ENCODE measurements at places on chromosomes 13 and 19.

GRCh38 chr19:50333737-50334617, 4.8 kb upstream of the KCNC3 start:
- DNase-seq, result peak; percentile 80

GRCh38 chr13:39044536-39044935, 6.3 kb downstream of the NHLRC3 start:
- no peak for DNase-seq

DNA sequence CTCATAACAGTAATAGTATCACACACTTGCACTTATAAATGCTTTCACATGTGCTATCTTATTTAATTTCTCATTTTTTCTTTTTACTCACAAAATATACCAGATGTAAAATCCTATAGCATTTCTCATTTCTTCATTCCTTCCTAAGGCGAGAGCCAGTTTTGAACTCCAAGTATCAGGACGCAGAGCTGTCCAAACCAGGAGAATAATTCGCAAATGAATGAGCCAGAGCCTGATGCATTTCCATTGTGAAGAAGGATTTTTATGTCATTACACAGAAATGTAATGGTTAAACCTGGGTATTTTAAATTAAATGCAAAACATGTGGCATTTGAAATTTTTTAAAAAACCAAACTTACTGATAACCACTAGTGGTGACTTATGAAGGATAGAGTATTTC, 244.3 kb downstream of the RGCC start:
- no peak for DNase-seq

GRCh38 chr13:103542648-103543047, 476.4 kb upstream of the SLC10A2 start:
- no peak for DNase-seq

DNA sequence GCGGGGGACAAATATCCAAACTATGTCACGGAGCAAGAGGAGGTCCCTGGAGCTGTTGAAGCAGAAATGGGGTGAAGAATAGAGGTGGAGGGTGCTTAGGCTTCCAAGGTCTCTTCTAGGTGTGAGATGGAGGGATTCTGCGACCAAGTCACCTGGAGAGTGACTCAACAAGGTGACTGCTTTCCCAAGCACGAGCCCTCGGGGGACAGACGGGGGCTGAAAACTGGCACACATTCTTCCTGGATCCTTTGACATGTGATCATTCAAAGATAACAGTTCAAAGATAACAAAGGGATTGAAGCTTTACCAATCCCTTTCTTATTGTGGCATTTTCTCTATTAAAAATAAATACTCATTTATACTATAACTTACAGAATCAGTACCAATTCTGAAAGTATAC, 2.2 kb upstream of the TEX101 start:
- DNase-seq, result no peak

GRCh38 chr13:27236478-27236877, 14.9 kb upstream of the RPL21 start:
- no peak for DNase-seq

Measured in activated CD8-positive, alpha-beta memory T cell treated with anti-CD3 and anti-CD28 coated beads for 1 hour (primary cell).